SW 1271 (cell line): ENCODE measurements at places on chromosomes 12 and 14.

DNA sequence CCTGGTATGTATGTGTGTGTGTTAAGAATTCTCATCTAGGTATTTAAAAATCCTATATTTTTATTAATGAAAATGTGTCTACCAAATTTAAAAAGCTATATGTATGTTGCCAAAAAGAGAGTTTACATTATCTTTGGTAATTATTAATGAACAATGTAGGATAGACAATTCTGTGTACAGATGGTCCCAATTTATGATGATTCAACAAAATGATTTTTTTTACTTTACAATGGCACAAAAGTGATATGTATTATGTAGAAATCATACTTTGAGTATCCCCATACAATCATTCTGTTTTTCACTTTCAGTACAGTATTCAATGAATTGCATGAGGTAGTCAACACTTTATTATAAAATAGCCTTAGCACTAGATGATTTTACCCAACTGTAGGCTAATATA, 39.4 kb downstream of the IRAK3 start:
- DNase-seq: no peak

DNA sequence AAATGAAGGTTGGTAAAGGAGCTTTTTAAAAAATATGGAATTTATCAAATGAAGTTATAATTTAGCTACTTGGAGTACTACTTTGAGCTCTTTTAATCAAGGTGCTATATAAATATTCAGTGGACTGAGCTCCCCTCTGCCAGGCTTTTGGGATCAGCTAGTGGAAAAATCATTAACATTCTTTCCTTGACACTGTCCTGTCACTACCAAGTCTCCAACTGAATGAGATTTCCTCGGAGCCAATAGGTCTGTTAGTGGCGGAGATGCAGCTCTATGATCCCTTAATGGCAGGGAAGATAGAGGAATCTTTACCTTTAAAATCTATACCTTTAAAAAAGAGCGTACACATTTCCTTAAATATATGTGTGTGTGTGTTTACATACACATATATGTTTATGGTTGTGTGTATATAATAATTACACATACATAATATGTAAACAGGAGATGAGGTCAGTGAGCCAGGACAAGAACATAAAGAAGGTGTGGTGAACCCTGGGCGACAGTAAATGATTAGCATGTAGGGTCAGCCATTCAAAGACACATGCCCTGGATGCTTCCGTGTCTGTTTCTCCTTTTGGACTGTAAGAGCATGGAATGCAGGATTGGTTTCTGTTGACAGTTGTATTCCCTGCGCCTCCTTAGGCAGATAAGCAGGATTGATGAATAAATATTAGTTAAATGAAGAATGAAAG, 47.7 kb upstream of the ATP2A2 start:
- DNase-seq: no peak

DNA sequence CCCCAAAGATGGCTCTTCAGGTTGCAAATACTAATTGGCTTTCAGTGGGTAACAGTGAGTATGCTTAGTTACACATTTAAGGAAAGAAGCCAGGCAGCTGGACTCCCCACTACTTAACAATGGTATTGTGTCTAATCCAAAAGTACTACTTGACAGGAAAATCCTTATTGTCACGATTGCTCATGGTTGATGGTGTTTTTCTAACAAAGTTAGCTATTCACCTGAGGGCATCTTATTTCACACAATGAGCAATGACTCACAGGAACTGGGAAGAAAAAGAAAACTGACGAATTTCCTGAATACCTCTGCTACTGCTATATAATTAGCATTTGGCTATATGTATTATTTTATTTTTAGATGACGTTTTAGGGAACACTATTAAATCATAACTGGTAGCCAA, 33.4 kb upstream of the ALG10 start:
- DNase-seq: peak; percentile 63

- no peak for DNase-seq
These were observed 1897.6 kb upstream of the FLRT2 start for GRCh38 chr14:83632375-83632774.

DNA sequence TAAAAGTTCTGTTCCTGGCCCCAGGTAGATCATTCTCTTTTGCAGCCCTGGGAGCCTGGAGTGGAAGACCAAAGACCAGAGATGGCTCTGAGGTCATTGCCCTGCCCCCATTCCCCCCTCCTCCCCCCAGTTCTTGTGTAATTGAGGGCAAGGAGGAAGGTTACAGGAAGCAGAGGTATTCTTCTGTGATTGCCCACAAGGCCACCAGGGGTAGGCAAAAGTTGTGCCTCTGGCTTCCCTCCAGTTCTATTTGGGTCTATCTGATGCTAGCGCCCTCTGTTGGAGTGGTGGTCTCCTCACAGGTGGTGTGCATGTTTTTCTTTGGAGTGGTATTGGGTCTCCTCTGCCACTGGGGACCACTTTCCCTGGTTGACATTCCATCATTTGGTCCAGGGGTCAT, 41.2 kb upstream of the CRY1 start:
- DNase-seq: peak; percentile 39

DNA sequence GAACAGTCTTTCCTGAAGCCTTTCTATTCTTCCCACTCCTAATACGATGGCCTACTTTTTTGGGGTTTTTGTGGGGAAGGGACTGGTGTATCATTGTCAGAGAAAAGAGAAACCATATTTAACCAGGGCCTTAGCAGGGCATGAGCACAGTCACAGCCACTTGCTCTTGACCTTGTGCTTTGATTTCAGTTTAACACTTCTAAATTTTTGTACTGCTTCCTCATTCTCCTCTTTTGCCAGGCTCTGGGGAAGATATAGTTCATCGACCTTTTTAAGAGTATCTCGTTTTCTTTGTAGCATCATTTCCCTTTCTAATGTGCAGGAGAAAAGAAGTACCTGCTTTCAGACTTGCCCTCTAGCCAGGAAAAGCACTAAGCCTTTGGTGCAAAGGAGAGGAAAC, 2.2 kb downstream of the ZBTB1 start:
- DNase-seq: no peak

DNA sequence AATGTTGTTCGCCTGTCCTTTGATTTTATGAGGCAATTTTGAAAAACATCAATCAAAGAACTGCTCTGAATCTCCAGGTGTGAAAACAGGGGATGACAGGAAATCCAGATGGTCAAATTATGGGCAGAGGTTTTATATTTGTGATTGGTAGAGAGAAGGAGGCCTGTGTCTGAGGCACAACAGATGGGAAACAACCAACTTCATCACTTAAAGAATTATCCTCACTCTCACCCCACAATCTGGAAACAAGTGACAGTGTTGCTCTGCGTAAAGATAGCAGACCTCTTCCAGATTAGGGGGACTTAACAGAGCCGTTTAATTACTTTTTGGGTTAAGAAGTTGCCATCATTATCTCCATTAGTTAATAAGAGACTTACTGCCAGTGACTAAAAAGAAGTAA, 64.1 kb upstream of the EGLN3 start:
- DNase-seq: no peak

GRCh38 chr14:33903369-33903768, 47.5 kb downstream of the EGLN3 start:
- DNase-seq: no peak

DNA sequence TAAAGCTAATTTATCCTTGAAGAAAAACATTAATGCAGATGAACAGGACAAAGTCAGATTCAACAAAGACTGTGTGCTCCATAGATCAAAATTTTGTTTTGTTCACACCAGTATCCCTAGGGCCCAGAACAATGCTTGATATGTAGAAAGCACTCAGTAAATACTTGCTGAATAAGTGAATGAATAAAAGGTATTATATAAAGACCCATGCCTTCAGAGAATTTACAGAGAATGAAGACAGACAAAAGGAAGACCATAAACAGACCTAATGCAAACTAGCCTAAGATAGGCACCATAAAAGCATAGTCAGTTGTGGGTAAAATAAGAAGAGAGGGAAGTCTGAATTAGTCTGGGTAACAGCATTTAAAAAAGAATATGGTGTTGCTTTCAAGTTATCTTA, 47.3 kb upstream of the TMCC3 start:
- no peak for DNase-seq

- DNase-seq: no peak
These were observed 44.8 kb downstream of the SLC17A8 start for GRCh38 chr12:100401660-100402059.

DNA sequence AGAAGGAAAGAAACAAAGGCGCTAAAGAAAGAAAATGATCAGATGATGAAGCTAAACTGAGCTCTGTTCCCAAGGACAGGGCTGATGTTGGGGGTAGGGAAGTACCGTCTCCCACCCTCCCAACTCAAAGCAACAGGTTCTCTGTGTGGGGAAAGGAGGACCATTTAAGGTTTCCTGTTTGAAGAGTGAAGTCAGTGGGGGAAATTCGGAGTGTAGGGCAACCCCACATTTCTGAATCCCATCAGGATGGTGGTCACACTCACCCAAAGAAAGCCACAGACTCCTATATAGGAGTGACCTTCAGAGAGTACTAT, 131.1 kb downstream of the KSR2 start:
- no peak for DNase-seq

DNA sequence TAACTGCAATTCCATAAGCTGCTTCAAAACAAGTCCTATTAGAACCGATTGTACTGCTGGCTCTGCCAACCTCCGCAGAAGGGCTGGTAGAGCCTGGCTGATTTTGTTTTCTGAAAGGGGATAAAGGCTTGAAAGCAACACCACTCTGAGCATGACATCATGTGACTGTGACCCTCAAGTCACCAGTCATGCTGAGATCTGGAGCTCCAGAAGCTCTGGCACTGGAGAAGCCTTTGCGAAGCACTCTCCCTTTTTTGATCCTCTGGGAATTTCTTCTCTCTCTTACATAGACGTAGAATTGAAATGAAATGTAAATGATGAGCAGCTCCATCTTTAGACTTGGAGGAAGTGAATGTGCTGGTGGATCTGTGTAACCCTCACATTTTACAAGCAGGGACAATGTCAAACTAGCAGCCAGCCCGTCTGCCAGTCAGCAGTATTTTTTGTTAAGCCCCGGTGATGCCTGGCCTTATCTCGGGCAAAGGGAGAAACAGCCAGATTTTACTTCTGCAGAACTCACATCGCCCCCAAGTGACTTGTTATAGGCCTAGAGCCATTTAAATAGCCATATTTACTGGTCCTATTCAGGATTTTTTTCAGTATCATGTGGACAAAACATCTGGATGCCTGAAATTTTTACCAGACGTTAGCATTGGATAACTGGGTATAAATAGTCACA, 112.1 kb upstream of the NPAS3 start:
- DNase-seq: no peak

- no peak for DNase-seq
These were observed 49.5 kb downstream of the ATP2A2 start for GRCh38 chr12:110330544-110330943.

DNA sequence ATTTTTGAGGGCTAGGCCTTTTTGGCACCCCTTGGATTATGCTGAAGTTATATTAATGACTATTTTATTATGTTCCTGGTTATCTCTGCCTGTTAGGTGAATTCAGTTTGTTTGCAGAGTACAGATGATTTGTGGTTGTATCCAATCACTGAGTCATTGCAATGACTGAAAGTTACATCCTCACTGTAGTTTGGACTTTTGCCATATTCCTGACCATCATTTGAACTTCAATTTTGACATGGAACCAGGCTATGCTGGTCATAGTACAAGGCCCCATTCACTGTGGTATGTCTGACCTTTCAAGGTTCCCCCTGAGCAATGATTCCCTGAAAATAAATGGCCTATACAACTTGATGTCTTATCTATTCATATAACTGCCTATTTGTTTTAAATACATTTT, 621.0 kb downstream of the CCER1 start:
- no peak for DNase-seq

GRCh38 chr14:59189091-59189785, 771 bp downstream of the DAAM1 start:
- no peak for DNase-seq

DNA sequence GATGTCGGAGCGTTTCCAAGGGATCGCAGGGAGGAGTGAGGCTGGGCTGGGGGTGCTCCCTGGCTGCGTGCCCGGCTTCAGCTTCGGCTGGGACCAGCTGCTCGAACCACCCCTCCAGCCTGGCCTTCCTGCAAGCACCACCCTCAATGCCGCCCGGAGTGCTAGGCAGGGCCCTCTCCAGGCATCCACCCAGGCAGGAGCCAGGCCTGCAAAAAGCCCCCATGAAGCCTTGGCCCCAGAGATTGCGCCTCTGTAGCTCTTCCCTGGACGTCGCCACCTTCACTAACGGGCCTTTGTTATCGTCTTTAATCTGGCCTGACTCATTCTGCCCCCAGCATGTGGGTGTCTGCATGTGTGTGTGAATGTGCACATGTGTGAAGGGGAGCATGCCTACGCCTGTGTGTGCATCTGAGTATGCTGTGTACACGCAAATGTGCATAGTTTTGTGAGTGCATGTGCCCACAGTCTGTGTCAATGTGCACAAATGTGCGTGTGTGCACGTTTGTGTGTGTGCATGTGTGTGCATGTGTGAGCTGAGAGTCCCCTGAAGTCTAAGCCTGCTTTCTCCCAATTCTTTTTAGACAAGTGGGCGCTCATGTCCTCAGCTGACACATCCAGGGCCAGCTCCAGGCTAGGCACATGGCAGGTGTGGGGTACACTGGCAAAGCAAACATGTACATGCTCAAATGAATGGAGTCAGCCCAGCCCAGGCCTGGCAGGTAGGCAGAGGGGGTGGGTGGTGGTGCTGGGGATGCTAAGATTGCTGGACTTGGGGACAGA, 195.4 kb upstream of the C14orf180 start:
- DNase-seq: no peak

- peak; percentile 21 for DNase-seq
These were observed 206.4 kb downstream of the CRADD start for GRCh38 chr12:93883436-93884154.

GRCh38 chr12:55982319-55982936, 8.6 kb downstream of the RAB5B start:
- DNase-seq: no peak

DNA sequence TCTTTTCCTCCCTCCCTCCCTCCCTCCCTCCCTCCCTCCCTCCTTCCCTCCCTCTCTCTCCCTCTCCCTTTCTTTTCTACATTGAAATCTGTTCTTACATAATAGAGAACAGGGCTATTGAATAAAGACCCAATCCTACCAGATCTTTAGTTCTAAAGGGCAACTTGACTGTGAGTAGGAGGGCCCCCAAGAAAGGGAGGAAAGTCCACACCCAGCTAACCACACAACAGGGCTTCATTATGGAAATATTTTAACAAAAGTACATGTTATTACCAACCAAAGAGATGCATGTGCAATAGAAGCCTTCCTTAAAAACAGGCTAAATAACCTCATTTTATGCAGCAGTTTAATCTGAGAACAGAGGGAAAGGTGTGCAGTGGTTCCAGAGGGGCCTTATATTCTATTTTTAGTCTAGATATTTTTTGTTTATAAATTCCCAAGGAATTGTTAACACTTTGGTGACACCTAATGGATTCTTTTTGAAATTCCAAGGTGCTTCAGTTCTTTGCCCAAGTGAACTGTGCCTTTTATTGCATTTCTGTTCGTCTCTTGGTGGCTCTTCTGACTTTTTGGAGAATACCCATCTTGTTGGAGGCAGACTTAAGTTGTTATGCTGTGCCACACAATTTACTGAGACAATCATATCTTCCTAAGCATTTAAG, 63.0 kb downstream of the GNS start:
- DNase-seq: peak; percentile 52

DNA sequence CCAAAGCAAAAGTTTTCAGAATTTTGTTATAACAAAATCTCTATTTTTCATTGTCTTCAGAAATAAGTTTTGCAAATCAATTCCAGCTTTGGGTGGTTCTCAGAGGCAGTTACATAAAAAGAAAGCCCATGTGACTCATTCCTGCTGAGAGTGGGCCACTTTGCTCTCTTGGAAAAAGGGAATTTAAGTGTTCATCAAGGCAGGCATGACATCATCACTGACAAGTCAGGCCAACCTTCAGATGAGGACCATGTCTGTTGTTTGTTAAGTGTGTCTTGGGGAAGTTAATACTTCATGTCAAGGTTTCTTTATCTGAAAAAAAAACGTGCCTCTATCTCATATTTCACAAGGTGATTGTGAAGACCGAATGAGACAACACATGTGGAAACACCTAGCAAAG, 519.8 kb upstream of the TMPO start:
- DNase-seq: no peak
